ENCODE measurements at places on chromosomes 12 and 14. TPM values are rescaled to one million over a fixed set of nuclear protein-coding genes. Genes with fewer than 3 reads are reported as not detected.

- H3K4me1 ChIP-seq: peaks cover 37% of the 10 kb centered on the region
- no peaks in the 10 kb centered on the region for H3K27me3 ChIP-seq
- H3K4me3 ChIP-seq: no peak overlapping the region
- no peak for DNase-seq
Measured at GRCh38 chr12:132433641-132434395, 56.1 kb upstream of the FBRSL1 start.

DNA sequence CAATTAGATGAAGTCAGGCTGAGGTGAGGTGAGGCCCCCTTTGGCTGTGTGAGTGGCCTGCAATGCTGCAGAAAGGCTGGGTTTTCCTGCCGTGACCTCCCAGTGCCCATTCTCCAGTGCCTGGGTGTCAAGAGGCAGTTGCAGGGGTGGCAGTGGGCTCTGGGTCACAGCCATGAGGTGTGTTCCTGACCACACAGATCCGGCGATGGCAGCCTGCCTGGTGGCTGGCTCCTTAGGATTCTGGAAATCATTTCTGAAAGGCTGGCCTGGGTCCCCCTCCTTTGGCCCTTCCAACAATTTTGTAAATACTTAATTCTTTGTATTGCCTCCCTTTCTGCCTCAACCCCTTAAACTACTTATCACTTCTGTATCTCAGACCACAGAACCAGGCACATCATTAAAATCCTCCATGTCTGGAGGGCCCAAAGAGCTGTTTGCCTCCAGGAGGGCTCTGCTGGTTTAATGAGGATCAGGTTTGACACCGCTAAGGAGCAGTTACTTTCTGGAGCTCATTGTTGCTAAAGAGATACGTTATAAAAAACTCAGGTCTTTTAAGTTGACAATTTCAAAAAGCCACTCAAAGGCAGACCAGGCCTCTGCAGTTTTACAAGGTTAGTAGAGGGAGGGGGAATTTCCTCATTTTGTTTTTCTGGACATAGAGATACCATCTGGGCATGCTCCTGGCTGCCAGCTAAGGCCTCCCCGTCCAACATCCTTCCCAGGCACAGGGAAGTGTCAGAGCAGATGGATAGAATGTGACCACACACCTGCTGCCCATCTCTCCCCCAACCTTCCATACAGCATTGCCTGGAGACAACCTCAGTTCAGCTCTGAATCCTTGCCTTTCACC lies 204.4 kb downstream of the FOXN3 start:
- no peak for DNase-seq
- H3K4me3 ChIP-seq: no peak overlapping the region
- no peaks in the 10 kb centered on the region for H3K36me3 ChIP-seq
- no peaks in the 10 kb centered on the region for H3K27me3 ChIP-seq
- no peak overlapping the region for H3K27ac ChIP-seq
- H3K4me1 ChIP-seq: peaks cover 43% of the 10 kb centered on the region

DNA sequence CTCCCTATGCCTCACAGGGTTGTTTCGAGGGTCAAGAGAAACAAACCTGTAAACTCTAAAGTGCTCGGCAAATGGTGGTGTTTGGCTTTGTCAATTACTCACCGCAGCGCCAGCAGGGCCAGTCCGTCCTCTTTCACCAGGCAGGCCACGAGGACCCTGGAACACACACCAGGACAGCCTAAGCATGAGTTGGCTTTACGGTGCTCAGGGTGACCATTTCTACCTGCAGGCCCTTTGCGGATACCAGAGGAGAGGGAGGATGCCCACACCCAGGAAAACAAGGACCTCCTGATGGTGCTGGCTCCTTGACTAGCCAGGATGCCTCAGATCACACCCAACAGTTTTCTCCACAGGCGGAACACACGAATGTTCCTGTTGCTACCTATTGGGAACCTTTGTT lies 11.5 kb downstream of the COL2A1 start:
- H3K27me3 ChIP-seq: no peaks in the 10 kb centered on the region
- DNase-seq: no peak

- no peak for DNase-seq
- peak overlapping the region; percentile 69 for H3K27ac ChIP-seq
- H3K27me3 ChIP-seq: no peaks in the 10 kb centered on the region
- no peaks in the 10 kb centered on the region for H3K36me3 ChIP-seq
- H3K4me3 ChIP-seq: no peak overlapping the region
Measured at GRCh38 chr14:69648480-69649451, 37.4 kb downstream of the SUSD6 start.

- peaks cover 26% of the 10 kb centered on the region for H3K4me1 ChIP-seq
- H3K4me3 ChIP-seq: no peak overlapping the region
- no peaks in the 10 kb centered on the region for H3K36me3 ChIP-seq
- no peak overlapping the region for H3K27ac ChIP-seq
Measured at GRCh38 chr12:46553911-46554310, 181.3 kb upstream of the SLC38A2 start.

- H3K27me3 ChIP-seq: no peaks in the 10 kb centered on the region
- no peaks in the 10 kb centered on the region for H3K4me1 ChIP-seq
- no peak overlapping the region for H3K27ac ChIP-seq
- no peak overlapping the region for H3K4me3 ChIP-seq
- DNase-seq: no peak
- H3K36me3 ChIP-seq: no peaks in the 10 kb centered on the region
Measured at GRCh38 chr12:19683178-19683927, 244.1 kb downstream of the AEBP2 start.

GRCh38 chr12:64582862-64583261 lies 27.4 kb upstream of the RASSF3 start:
- no peak overlapping the region for H3K4me3 ChIP-seq
- no peaks in the 10 kb centered on the region for H3K36me3 ChIP-seq
- DNase-seq: no peak
- no peaks in the 10 kb centered on the region for H3K27me3 ChIP-seq
- no peak overlapping the region for H3K27ac ChIP-seq

The SRRM4 gene
- not detected for total RNA-seq

The TAS2R19 gene
- total RNA-seq: 1.4 TPM
